Uterine smooth muscle cell (primary cell): ENCODE measurements at places on chromosomes 2 and 18. TPM values are rescaled to one million over a fixed set of nuclear protein-coding genes. Genes with fewer than 3 reads are reported as not detected.

BOLL gene
- total RNA-seq = not detected in 2 replicates

DLX2 gene
- total RNA-seq = under 0.01 TPM in 1 of 2 replicates, not detected in the other

RTP5 gene
- total RNA-seq = not detected in 2 replicates

PSMA8 gene
- total RNA-seq = not detected in 2 replicates

SLC35F6 gene
- 25.3 and 36.1 TPM in 2 replicates for total RNA-seq

MYO3B gene
- under 0.01 TPM in 2 replicates for total RNA-seq

IHH gene
- total RNA-seq = 0.11 TPM in 1 of 2 replicates, not detected in the other

ASXL3 gene
- 0.87 and 3.3 TPM in 2 replicates for total RNA-seq

SF3B6 gene
- total RNA-seq = 139 and 147 TPM in 2 replicates

RNF125 gene
- 0.50 and 0.89 TPM in 2 replicates for total RNA-seq

CHRND gene
- not detected in 2 replicates for total RNA-seq

CRYGC gene
- total RNA-seq = not detected in 2 replicates

RND3 gene
- total RNA-seq = 1,131 and 2,039 TPM in 2 replicates

KATNAL2 gene
- 1.9 and 3.1 TPM in 2 replicates for total RNA-seq
